ENCODE measurements at places on chromosomes 1 and 21. TPM values are rescaled to one million over a fixed set of nuclear protein-coding genes. Genes with fewer than 3 reads are reported as not detected.

DNA sequence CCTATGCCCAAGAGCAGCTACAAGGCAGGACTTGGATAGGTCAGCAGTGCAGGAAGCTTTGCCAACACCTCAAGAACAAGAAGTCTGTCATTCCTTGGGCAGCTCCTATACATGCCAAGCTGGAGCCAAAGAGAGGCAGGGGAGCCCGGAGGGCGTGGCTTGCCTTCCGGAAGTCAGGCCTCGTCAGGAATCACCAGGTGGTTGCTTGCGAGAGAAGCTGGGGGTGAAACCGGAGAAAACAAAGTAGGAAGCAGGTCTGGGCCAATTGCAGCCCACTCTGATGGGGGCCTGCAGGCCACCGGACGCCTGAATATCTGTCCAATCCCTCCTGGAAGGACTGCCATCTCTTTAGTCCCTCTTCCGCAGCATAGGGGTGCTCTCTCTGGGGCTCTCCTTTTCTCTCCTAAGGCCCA lies 794 bp upstream of the FAM76A start:
- DNase-seq: no peak

DNA sequence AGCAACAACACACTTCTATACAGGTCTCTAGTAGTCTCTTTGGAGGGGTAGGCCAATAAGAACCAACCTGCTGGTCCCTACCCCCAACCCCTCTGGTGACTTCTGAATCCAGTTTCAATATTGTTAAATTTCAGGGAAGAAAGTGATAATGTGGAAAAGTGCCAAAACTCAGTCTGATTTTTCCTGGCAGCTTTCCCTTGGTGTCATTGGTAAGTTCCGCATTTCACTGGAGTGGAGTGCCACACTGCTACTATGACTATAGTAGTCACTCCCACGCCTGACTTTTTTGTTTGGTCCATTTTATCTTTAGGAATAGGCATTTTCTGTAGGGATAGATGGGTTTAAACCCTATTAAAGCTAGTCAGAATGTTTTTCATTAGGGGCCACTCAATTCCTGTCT lies 5.7 kb upstream of the ARID1A start:
- no peak for DNase-seq

KIF26B gene
- total RNA-seq: 0.62 TPM

DNA sequence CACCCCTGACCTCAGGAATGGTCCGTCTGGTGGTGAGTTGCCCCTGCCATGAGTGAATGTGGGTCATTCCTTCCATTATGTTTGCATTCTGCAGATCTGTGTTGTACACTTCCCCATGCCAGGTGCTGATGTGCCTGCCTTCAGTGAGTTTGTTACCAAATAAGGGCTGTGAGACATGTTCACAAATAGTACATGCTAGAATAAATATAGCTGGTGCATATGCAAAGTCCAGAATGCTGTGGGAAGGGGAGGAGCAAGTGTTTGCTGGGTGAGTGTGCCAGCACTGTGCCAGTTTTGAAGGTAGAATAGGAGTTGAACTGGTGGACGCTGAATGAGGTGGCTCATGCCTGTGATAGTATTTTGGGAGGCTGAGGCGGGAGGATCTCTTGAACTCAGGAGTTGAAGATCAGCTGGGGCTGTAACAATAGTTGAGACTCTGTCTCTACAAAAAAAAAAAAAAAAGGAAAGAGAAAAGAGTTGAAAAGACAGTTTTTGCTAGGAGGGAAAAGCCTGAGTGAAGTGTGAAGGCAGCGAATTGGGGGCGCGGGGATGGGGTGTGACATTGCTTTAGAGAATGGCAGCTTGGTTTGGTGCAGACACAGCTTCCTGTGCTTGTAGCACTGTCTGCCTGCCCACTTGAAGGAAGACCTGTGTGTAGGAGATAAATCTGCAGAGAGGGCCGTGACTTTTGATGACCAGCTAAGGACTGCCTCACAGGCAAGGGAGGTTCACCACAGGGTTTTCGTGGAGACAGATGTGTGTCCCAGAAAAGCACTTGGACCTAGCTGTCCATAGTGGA lies 61.1 kb downstream of the LGR6 start:
- DNase-seq: no peak

GJB3 gene
- not detected for total RNA-seq

DNA sequence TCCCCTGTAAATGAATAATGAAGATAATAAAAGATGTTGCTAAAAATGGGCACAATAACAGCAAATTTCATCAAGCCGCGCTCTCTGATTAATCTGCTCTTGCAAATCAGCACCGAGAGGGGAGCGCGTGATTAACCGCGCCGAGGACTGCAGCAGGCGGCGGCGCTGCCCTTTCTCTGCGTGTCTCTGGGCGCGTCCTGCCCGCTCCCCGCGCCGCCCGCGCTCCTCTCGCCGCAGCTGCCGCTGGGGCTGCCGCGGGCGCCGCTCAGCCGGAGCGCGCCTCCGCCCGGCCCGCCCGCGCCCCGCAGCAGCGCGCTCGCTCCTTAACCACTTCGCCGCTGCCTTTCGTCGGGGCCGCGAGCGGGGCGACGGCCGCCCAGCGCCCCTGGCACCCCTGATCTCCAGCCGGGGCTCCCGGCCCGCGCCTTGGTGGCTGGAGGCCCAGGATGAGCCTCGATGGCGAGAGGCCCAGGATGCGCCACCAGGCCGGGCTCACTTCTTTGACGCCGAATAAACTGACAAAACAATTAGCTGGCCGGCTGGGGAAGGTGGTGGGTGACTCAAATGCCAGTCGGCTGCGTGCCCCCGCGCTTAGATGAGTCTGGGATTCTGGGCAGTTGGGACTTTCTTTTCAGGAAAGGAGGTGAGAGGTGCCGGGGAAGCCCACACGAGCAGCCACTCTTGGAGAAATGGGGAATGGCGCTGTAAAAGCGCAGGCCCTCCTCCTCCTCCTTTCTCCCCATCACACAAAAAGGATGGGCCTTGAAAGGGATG lies 221.4 kb upstream of the PKN2 start:
- DNase-seq: no peak

IFNLR1 gene
- total RNA-seq: 39.7 TPM

Data from B cell (primary cell).